Peyer's patch (tissue), 4 donors: ENCODE measurements at places on chromosomes 16 and 17.
A peak's percentile ranks its signal among the peaks of the same experiment; 100 is the strongest.

DNA sequence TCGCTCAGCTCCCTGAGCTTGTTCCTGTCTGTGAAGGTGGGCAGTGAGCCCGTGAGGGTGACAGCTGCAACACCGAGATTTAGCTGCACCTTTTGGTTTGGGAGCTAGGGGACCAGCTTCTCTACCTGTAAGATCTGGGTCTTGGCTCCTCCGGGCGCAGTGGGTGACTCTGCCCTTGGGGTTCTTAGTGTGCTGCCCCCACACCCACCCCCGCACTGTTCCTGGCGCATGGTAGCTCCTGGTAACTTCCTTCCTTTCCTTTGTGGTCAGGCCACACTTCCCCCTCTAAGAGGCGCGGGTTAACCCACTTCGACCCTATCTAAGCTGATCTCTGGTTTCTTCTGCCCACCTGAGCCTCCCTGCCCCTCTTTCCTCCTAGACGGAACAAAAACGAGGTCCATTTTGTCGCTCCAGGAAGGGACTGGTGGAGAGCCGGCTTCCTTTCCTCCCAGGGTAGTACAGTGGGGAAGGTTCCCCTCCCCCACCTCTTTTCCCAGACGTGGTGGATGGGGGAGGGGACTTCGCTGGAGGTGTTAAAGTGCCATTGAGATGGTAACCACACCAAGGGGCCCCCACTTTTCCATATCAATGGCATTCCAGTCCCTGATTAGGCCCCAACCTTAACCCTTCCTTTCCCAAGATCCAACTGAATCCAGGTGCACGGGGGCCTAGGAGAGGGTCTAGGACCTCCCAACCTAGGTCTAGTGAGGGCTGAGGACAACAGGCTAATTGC is 4.6 kb upstream of the CLDN9 start:
- DNase-seq = no peak

DNA sequence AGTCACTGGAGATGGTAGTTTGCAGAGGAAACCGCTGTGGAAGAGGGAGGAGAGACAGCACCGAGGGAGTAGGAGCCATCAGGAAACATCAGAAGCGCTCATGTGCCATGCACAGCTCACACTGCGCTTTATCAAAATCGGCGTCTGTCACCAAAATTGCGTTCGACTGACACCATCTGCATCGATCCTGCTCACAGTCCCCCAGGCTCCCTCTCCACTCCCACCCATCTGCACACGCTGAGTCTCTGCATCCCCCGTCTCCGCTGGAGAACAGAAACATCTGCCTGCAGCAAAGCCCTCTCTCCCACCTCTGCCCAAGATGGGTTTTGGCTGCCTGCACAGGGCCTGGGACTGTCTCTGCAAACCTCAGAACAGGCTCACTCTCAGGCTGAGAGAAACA is 187.5 kb upstream of the RPL38 start:
- DNase-seq = no peak

GRCh38 chr17:2825253-2825970 is 29.2 kb downstream of the RAP1GAP2 start:
- no peak for DNase-seq

GRCh38 chr16:3974751-3975150 is 94.2 kb upstream of the CREBBP start:
- DNase-seq = no peak

DNA sequence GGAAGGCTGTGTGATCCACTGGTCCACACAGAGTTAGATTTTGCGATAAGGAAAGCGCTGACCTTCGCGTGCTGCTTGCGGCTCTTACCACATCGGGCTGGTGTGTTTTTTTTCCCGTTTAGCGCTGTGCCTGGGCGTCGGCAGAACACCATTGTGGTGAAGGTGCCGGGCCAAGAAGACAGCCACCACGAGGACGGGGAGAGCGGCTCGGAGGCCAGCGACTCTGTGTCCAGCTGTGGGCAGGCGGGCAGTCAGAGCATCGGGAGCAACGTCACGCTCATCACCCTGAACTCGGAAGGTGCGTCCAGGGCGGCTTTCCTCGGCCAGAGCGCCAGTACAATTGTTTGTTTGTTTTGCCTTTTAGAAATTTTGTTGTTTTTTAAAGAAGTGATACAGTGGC is 54.7 kb downstream of the BANP start:
- DNase-seq = no peak

DNA sequence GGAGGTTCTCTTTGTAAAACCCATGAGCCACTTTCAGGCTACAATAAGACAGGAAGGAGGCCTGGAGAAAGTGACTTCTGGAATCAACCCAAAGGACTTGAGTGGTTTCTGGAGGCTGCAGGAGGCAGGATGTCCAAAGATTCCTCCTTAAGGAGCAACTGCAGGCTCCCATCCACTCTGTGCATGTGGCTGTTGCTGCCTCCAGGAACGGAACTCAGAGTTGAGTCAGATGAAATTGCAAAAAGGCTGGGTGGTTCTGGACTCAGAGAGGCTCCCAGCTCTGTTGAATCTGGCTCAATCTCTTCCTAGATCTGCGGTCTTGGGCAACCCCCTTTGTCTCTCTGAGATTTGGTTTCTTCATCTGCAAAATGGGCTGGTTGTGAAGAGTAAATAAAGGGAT is 197.1 kb downstream of the SHISA9 start:
- no peak for DNase-seq

- no peak for DNase-seq
Measured at GRCh38 chr17:33901085-33901484, 354.0 kb upstream of the CCL2 start.

DNA sequence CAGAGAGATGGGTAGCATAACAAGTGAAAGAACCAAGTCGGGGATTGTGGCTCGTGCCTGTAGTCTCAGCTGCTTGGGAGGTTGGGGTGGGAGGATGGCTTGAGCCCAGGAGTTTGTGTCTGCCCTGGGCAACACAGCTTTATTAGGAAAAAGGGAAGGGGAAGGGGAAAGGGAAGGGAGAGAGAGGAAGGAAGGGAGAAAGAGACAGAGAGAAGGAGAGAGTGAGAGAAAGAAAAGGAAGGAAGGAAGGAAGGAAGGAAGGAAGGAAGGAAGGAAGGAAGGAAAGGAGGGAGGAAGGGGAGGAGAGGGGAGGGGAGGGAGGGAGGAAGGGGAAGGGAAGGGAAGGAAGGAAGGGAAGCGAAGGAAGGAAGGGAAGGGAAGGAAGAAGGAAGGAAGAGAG is 33.3 kb downstream of the CENPV start:
- no peak for DNase-seq

GRCh38 chr16:84532291-84532724 is 27.8 kb upstream of the MEAK7 start:
- peak; percentile 57 for DNase-seq

DNA sequence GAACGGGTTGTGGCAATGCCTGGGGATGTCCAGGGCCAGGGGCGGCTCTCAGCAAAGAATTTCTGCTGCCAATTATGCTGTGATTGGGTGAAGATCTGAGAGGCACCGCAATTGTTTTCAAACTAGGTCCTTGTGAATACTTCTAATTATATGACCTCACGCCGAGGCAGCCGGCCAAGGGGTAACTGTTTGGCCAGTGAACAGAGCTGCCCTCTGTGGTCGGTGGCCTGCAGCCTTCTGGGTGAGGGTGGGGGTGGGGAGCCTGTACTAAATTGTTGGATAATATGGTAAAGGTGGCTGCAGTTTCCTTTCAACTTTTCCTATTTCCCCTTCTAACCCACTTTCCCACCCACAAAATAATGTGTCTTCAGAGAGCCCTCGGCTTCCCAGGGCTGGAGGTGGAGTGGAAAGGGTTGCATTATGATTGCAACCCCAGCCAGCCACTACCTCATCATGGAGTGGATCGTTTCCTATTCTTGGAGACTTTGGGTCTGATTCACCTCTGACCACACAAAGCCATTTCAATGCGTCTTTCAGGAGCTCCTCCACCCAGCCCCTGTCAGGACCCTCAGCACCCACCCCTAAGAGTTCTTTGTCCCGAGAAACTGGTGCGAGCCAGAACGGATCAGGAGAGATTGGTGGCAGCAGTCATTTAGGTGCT is 2.0 kb upstream of the DNAI2 start:
- DNase-seq = no peak

GRCh38 chr17:7842380-7843256 is 8.6 kb downstream of the KDM6B start:
- peak; percentile 77 for DNase-seq

GRCh38 chr16:30585022-30585399 is 486 bp downstream of the ZNF785 start:
- DNase-seq = no peak

- no peak for DNase-seq
Measured at GRCh38 chr17:82217530-82218204, 5.0 kb upstream of the CCDC57 start.

DNA sequence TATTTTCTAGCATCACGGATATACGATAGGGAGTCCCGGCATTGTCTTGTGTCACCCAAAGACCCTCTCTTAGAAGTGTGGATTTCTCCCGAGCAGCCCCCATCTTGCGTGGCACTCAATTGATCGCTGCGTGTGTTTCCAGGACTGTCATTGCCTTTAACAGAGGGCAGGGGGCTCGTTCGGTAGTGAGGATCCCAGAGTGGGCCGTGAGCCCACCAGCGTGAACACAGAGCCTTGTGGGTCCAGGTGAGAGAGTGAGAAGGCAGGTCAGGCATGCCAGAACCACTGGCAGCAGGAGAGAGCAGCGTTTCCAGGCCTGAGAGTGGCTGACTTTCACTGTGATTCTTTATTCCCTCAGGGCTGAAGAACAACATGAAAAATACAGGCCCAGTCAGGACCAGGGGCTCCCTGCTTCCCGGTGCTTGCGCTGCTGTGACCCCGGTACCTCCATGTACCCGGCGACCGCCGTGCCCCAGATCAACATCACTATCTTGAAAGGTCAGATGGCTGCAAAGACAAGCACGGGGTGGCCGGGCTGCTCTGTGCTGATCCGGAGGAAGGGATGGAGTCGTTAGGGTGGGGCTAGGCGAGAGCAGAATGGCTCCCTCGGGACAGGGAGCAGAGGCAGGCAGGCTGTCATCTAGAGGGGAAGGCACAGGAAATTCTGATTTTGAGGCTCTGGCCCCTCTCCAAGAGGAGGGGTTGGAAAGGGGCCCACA is 22.4 kb downstream of the C1QTNF1 start:
- DNase-seq = peak; percentile 43

- DNase-seq = no peak
Measured at GRCh38 chr17:50274142-50274896, at the start of gene TMEM92. TMEM92 (plus strand) TSS chr17:50274466; CDS start chr17:50274502, 36 bp downstream.

GRCh38 chr17:38326996-38327792 is 16.6 kb downstream of the GPR179 start:
- peak; percentile 45 for DNase-seq

DNA sequence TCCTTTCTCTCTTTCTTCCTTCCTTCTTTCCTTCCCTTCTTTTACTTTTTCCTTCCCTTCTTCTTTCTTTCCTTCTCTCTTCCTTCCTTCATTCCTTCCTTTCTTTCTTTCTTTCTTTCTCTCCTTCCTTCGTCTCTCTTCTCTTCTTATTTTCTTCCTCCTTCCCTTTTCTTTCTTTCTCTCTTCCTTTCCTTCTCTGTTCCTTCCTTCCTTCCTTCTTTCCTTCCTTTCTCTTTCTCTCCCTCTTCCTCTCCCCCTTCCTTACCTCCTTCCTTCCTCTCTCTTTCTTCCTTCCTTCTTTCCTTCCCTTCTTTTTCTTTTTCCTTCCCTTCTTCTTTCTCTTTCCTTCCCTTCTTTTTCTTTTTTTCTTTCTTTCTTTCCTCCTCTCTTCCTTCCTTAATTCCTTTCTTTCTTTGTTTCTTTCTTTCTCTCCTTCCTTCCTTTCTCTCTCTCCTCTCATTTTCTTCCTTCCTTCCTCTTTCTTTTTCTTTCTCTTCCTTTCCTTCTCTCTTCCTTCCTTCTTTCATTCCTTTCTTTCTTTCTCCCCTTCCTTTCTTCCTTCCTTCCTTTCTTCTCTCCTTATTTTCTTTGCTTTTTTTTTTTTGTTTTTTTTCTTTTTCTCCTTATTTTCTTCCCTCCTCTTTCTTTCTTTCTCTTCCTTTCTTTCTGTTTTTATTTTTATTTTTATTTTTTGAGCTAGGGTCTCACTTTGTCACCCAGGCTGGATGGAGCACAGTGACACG is 22.8 kb downstream of the GPR142 start:
- DNase-seq = no peak

DNA sequence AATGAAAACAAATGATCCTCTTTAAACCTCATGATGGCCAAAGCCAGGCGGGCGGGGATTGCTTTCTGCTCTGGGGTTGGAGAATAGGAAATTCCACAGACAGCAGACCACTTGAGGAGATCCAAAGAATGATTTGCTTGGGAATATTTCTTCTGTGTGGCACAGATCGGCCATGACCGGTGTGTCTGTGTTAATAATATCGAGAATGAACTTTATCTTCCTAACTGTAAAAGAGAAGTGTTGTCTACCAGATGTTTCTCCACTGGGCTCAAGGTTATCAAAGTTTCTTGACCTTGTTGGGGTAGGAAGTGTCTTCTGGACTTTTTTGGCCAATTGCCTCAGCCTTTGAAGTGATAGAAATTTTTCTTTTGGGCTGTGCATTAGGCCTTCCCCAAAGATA is 186.6 kb upstream of the ZFHX3 start:
- no peak for DNase-seq

- DNase-seq = no peak
Measured at GRCh38 chr17:45834471-45835396, 9.9 kb upstream of the SPPL2C start.

- DNase-seq = peak; percentile 67
Measured at GRCh38 chr16:89268987-89269735, 51.7 kb downstream of the ZNF778 start.

DNA sequence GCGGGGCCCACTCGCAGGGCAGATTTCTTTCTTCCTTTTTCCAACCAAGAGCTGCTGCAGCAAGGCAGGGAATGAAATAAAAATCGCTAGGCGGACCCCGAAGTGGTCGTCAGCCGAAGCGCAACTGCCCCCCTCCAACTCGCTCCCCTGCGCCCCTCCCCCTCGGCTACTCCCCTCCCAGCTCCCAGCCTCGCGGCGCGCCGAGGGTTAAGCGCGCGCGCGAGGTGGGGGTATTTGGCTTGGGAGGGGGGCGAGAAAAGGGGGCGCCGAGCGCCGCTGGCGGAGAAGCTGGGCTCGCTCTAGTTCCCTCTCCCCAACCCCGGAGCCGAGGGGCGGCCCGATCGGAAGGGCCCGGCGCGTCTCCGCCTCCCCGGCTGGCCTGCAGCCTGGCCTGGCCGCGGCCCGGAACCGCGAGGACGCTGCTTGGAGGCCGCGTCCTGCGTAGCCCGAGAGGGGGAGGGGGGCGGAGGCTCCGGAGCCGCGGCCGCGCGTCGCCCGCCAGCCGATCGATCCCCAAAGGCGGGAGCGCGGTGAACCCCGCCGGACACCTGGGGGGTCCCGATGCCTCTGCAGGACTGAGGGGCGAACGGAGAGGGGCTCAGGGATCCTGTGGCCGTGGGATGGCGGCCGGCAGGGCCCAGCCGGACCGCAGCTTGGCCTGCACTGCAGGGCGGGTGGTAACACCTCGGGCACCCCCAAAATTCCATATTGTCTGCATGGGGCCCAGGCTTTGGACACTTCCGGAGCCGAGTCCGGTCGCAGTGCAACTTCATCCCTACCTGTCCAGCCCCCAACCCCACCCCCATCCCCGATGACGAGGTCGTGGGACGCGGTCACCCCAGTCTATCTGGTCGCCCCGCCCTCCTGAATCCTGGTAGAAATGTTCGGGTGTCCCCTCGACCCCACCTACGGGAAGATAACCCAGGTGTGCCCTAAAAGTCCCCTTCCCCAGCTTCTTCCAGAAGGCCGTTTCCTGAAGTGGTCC is 4.9 kb upstream of the CBX4 start:
- DNase-seq = peak; percentile 68
